Stimulated activated CD4-positive, alpha-beta T cell treated with anti-CD3 and anti-CD28 coated beads, Interleukin-4, amount 100 ng/mL, for 24 hours (primary cell): ENCODE measurements at places on chromosomes 12 and 14.

DNA sequence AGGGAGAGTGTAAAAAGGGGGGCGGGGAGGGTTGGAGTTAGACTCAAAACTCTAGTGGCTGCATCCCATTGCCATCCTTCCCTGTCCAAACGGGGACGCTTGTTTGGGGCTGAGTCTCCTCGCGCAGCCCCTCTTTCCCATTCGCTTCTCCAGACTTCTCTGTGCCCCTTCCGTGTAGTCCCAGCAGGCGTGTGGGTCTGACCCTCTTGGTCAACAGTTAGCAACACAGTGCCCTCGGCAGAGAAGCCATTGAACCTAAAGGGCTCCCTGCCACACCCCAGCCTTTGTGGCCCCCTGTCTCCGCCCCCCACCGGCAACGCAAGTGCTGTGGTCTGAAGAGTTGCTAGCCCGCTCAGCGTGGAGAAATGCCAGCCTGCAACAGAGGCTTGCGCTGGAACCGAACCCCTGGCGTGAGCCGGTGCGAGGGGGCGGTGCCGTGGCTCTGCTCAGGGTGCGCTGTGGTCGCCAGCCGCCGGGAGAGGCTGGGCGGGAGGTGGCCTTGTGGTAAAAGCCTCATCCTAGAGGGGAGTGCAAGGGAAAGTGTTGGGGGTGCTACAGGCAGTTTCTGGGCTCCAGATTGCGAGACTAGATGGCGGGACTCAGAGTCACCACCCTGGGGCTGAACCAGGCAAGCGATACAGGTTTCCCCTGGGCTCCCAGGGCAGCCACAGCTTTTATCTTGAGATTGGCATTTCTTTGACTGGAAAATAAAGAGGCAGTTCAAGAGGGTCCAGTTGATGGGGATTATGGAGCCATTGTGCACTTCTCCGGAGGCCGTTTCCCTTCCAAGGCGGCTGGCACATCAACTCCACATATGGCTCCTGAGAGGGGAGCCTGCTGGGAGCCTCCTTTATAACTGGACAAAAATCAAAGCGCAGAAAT, 2.1 kb downstream of the PLXNC1 start:
- peak; percentile 41 for DNase-seq

DNA sequence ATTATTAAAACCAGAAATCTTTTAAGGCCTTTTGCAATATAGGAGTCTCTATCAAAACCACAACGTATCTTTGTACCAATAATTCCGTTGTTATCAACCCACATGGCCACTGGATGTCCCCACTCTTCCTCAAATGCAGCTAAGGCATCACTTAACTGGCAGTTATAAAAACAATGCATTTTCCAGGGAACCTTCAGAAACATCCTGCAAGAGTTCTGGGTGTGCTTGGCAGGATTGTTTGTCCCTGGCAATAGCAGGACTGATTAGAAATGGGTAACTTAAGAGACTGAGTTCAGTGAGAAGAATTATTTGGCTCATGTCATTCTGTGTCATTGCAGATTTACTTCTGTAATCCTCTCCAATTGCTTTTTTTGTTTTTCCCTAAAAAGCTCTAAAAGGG, 112.0 kb downstream of the SLC15A5 start:
- no peak for DNase-seq

DNA sequence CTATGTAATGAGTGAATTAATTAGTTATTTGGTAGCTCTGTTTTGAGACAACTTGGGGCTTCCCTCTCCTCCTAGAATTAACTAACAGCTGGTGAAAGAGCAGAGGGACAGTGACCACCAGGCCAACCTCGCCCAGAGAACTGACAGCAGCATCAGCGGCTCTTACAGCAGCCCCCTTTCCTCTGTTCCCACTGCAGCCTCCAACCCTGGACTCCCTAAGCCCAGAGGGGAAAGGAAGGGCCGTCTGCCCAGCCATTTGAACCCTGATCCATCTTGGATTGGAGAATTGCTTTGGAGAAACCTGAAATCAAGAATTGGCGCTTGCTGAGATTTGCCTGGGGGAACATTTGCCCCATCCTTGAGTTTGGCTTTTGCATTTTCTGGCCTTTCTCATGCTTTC, 45.5 kb downstream of the B4GALNT3 start:
- DNase-seq = no peak

- DNase-seq = no peak
Measured at GRCh38 chr12:29350080-29350479, 30.9 kb downstream of the ERGIC2 start.

DNA sequence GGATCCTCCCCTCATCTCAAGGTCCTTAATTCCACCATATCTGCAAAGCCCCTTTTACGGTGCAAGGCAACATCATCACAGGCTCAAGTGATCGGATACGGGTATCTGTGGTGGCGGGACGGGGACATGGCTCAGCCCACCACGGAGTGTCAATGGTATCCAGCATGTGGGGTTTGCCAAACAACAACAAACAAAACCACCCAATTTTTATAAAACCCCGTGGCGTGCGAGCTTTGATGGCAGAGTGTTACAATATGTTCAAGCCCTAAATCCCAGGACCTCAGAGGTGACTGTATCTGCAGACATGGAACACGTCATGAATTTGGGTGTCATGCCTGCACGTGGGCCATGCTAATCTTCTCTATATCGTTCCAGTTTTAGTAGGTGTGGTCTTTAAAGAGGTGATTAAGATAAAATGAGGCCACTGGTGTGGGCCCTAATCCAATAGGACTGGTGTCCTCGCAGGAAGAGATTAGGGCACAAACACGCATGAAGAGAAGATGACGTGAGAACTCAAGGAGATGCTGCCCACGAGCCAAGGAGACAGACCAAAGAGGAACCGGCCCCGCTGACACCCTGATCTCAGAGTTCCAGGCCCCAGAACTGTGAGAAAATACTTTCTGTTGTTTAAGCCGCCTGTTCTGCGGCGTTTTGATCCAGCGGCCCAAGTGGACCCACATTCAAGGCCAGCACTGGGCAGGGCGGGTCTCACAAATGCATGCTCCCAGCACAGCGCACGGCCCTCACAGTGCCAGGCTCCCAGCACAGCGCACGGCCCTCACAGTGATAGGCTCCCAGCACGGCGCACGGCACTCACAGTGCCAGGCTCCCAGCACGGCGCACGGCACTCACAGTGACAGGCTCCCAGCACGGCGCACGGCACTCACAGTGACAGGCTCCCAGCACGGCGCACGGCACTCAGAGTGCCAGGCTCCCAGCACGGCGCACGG, 6.7 kb upstream of the GOLGA3 start:
- DNase-seq = no peak

DNA sequence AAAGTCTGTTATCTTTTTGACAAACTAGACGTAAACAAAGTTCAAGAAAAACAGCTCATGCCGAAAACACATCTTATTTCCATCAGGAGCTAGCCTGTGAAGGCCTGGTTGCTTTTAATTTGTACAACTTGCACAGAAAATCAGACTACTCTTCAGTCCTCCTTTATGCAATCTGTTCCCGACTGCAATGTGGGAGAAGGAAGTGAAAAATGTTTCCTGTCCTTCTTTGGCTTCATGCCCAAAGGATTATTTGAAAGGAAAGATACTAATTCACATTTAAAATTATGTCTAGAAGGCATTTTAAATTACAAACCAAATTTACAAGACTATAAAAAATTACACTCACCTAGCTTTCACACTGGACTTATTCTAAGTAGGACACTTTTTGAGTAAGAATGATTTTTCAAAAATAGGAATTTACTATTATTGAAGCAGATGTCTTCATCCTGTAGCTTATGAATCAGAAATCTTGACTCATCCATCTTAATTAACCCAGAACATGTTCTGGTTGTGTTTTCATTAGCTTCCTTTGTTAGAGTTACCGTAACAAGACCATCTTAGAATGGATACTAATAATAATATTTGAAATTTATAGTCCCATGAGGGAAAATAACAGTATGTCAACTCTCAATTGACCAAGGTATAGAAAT, 272.6 kb downstream of the PRKD1 start:
- no peak for DNase-seq

GRCh38 chr12:6532927-6533652, 1.2 kb upstream of the GAPDH start:
- DNase-seq = peak; percentile 58

DNA sequence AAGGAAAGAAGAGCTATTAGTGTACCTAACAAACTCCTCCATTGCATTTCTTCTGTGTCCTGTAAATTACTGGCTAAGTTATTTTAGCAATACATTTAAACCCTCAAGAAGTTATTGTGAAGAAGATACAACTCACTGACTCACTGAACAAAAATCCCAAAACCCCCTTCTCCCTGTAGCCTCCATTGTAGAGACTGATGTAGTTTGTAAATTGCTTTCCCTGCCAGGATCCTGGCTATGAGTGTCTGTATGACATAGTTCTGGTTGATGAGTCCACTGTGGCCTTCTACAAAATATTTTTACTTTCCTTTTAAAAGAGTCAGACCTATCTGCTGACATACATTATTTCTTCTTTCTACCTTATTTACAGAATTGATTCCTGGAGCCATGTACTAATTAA, 155.6 kb downstream of the SLC6A15 start:
- no peak for DNase-seq
